Stimulated activated CD4-positive, alpha-beta T cell treated with anti-CD3 and anti-CD28 coated beads, Interleukin-1b, Interleukin-23, amount 100 ng/mL, for 24 hours (primary cell): ENCODE measurements at places on chromosomes 12 and 14.

DNA sequence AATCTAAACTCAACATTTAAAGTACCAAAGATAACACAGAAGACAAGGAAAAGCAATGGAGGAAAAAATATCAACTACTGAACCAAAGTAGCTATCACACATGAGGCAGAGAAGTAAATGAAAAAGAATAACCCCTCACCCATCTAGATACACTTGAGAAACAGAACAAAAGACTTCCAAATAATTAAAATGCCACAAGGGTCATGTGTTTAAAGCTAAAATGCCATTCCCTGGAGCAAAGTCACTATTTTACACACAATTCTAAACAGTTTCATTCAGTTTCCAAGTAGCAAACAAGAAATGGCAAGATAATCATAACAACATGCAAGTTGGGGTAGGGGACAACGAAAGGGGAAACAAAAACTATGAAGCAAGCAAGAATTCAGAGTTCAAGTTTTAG, 12.0 kb downstream of the OSBPL8 start:
- no peak for DNase-seq

- no peak for DNase-seq
These were observed 9.1 kb upstream of the EMP1 start for GRCh38 chr12:13187399-13187798.

DNA sequence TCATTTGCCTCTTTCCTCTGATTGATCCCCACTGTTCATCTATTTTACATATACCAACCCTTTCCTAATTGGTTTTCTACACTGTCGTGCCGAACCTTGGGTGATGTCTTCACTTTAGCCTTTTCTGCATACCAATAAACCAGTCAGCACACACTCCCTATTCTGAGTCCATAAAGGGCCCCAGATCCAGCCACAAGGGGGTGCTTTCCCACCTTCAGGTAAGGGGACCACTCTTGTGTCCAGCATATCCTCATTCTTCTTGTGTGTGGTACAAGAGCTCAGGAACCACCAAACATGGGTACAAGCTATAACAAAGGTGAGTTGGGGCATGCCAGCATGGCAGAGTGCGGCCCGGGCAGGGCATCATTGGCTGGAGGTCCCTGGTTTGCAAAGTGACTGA, 859.8 kb downstream of the FSCB start:
- DNase-seq = no peak

DNA sequence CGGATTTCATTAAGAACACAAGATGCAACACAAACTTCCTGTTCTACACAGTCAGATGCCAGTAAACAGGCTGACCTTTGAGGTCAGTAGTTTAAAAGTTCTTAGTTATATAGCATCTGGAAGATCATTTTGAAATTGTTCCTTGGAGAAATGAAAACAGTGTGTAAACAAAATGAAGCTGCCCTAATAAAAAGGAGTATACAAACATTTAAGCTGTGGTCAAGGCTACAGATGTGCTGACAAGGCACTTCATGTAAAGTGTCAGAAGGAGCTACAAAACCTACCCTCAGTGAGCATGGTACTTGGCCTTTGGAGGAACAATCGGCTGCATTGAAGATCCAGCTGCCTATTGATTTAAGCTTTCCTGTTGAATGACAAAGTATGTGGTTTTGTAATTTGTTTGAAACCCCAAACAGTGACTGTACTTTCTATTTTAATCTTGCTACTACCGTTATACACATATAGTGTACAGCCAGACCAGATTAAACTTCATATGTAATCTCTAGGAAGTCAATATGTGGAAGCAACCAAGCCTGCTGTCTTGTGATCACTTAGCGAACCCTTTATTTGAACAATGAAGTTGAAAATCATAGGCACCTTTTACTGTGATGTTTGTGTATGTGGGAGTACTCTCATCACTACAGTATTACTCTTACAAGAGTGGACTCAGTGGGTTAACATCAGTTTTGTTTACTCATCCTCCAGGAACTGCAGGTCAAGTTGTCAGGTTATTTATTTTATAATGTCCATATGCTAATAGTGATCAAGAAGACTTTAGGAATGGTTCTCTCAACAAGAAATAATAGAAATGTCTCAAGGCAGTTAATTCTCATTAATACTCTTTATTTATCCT, 13.5 kb downstream of the PTGER2 start:
- DNase-seq = no peak

- no peak for DNase-seq
These were observed 752 bp downstream of the DACT1 start for GRCh38 chr14:58638231-58639197.

DNA sequence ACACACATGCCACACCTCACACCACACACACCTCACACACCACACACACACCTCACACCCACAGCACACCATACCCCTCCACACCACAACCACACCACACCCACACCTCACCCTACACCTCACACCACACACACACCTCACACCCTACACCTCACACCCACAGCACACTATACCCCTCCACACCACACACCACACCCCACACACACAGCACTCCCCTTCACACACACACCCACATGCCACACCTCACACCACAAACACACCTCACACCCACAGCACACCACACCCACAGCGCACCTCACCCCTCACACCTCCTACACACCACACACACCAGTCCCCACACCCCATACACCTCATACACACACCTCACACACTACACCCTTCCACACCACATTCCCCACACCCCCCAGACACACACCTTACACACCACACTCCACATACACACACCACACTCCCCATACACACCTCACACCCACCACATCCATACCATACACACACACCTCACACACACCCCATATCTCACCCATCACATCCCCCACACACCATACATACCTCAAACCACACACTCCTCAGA, 80.0 kb downstream of the ACTN1 start:
- no peak for DNase-seq

GRCh38 chr12:76633415-76633814, 73.8 kb upstream of the OSBPL8 start:
- no peak for DNase-seq

- no peak for DNase-seq
These were observed 4.5 kb upstream of the HOXC11 start for GRCh38 chr12:53968214-53969127.

GRCh38 chr14:51824191-51824590, 36.2 kb upstream of the GNG2 start:
- no peak for DNase-seq

DNA sequence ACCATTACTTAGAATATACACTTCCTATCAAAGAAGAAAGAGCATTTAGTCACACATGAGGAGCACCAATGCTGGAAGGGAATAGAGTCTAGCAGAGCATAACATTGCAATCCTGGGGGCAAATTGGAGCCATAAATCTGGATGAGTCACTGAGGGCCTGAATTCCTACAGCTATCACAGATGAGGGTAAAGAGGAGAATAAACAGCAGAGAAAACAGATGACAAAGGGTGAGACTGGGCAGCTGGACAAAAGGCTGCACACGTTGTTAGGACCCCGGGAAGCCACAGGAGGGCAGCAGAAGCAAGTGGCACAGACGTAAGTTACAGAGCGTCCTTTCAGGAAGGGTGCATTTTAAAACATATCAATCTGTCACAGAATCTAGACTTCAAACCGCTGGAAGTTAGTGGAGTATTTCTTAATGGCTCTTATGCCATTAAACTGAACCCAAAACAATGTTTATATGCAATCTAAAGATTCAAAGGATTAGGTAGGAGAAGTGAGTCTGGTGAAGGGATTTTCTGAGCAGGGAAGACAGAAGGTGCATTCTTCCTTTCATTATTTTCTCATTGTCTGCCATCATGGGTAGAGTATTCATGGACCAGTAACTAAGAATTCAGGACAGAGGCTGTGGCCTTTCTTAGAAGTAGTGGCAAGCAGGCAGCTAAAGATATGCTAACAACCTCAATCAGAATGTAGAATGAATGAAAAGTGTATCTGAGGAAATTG, 159.8 kb upstream of the DAAM1 start:
- peak; percentile 7 for DNase-seq
